ENCODE measurements at places on chromosomes 1 and 21. TPM values are rescaled to one million over a fixed set of nuclear protein-coding genes. Genes with fewer than 3 reads are reported as not detected.

- DNase-seq, result no peak
Measured at GRCh38 chr1:245325922-245326795, 171.4 kb downstream of the KIF26B start.

VSIG8 gene
- polyA plus RNA-seq, result not detected

GRCh38 chr1:98949621-98950020, 55.0 kb downstream of the PLPPR5 start:
- DNase-seq, result no peak

- DNase-seq, result no peak
Measured at GRCh38 chr1:161706113-161706481, 932 bp upstream of the FCRLA start.

GRCh38 chr21:30831194-30831765, 1.7 kb upstream of the KRTAP7-1 start:
- no peak for DNase-seq

SETD4 gene
- polyA plus RNA-seq, result 10.5 TPM

- DNase-seq, result no peak
Measured at GRCh38 chr1:228899421-228899956, 164.2 kb downstream of the RHOU start.

NCAM2 gene
- not detected for polyA plus RNA-seq

- DNase-seq, result peak; percentile 19
Measured at GRCh38 chr1:244896550-244896949, 32.2 kb upstream of the HNRNPU start.

- no peak for DNase-seq
Measured at GRCh38 chr1:200795156-200795555, 56.5 kb downstream of the CAMSAP2 start.

DNA sequence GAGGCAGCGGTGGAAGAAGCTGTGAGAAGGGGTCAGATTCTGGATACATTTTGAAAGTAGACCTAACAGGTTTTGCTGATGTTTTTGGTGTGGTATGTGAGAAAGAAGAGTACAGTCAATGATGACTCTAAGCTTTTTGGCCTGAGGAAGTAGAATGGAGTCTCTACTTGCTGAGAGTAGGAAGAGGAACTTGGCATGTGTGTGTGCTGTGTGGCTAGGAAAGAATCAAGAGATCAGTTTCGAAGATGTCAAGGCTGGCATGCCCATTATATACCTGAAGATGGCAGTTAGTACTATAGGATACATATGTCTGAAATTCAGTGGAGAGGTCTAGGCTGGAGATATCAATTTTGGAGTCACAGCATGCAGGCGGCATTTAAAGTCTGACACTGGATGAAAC, 64.4 kb downstream of the MAB21L3 start:
- no peak for DNase-seq

- DNase-seq, result no peak
Measured at GRCh38 chr1:19336543-19336942, 24.4 kb downstream of the SLC66A1 start.

DNA sequence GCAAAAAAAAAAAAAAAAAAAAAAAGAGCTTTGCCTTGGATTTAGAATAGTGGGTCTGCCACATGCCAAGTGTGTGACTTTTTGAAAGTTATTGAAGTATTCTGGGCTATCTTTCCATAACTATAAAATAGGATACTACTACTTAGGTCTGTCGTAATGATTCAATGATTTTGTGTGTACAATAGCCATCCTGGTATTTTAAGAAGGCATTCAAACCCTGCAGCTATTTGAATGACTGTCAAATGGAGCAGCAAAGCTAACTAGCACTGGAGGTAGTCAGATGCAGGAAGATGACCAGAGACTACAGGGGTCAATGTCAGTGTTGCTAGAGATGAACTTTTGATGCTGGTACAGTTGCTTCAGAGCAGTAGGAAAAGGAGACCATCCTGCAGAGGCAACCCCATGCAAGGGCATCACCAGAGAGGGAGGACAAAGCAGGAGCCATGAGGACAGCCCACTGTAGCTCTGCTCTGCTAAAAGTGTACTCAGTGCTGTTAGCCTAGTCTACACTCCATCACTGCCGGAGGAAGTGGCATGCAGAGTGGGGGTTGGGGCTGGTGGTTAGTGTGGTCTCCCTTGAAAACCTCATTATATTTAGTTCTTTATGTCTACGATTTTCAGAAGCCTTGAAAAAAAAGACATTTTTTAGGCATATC, 29.0 kb downstream of the DUSP10 start:
- no peak for DNase-seq
